ENCODE measurements at places on chromosomes 5 and 9.

- peak; percentile 43 for DNase-seq
Observed at GRCh38 chr5:35924950-35925722, 13.3 kb downstream of the CAPSL start.

DNA sequence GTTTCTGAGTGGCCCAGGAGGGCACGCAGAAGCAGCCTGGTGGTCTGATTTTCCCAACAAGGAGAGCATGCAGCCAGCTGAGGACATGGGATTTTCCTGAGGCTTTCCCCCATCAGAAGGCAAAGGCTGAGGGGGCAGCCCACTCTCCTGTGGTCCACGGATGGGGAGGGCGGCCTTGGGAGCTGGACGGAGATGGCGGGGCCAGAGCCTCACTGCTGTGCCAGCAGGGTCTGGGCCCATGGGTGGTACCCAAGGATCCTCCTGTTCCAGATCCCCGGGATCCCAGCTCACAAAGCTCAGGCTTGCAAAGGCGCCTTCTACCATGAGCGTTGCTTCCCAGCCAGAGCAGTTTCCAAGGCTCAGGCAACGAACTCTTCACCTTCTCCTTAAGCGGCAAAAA is 39.0 kb upstream of the SLC12A7 start:
- no peak for DNase-seq

GRCh38 chr5:68403301-68403700 is 187.7 kb downstream of the PIK3R1 start:
- no peak for DNase-seq

DNA sequence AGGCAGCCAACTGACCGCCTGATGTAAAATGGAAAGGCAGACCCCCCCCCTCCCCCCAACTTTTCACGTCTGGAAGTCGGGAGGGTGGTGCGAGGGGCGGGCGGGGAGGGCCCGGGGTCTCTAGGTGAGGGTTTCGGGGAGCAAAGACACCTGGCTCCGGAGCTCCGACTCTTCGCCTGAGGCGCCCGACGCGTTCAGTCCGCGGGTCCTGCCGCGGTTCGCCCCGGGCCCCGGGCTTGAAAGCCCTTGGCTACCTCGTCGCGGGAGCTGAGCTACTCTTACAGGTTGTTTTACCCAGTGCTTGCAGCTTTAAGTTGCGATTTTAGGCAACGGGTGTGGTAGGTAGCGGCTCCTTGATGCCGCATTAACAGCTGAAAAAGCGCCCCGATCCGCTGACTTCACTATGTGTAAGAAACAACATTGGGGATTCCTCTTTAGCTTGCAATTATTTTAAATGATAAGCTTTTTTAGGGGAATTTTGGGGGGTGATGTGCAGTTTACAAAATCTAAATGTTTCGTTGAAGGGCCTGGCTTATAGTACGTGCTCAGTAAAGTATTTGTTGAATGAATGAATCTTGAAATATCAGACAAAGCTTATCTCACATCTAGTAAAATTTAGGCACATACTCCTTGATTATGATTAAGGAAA is 722 bp downstream of the CDC42SE2 start:
- DNase-seq, result peak; percentile 36

DNA sequence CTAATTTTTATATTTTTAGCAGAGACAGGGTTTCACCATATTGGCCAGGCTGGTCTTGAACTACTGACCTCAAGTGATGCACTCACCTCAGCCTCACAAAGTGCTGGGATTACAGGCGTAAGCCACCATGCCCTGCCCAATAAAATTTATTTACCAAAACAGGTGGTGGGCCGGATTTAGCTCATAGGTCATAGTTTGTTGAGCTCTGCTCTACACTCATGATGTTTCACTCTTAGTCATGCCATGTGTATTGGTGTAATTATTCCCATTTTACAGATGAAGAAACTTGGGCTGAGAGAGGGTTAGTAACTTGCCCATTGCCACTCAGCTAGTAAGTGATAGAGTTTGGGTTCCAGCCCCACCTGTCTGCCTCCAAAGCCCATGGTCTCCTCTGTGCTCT is 93.1 kb upstream of the WWC1 start:
- DNase-seq, result no peak

- DNase-seq, result no peak
Observed at GRCh38 chr5:34564710-34565235, 91.4 kb upstream of the RAI14 start.

DNA sequence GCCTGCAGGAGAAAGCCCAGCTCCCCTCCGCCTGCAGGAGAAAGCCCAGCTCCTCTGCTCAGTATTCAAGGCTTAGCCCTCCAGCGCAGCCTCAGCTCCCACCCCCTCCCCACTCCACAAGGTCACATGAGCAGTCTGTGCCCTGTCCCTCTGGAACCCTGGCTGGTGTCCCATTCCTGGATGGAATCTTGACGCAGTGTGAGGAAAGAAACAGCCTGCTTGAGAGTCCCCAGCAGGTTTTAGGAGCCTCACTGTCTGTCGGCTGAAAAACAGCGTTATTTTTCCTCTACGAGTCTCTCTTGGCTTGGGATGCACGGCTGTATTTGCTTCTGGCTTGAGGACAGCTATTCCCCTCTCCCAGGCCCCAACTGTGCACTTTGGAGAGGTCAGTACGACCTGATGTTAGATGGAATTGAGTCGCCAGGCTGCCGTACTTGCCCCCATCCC is 210.1 kb upstream of the TRIM32 start:
- DNase-seq, result peak; percentile 12

- no peak for DNase-seq
Observed at GRCh38 chr9:134267881-134268724, 58.2 kb upstream of the RXRA start.

DNA sequence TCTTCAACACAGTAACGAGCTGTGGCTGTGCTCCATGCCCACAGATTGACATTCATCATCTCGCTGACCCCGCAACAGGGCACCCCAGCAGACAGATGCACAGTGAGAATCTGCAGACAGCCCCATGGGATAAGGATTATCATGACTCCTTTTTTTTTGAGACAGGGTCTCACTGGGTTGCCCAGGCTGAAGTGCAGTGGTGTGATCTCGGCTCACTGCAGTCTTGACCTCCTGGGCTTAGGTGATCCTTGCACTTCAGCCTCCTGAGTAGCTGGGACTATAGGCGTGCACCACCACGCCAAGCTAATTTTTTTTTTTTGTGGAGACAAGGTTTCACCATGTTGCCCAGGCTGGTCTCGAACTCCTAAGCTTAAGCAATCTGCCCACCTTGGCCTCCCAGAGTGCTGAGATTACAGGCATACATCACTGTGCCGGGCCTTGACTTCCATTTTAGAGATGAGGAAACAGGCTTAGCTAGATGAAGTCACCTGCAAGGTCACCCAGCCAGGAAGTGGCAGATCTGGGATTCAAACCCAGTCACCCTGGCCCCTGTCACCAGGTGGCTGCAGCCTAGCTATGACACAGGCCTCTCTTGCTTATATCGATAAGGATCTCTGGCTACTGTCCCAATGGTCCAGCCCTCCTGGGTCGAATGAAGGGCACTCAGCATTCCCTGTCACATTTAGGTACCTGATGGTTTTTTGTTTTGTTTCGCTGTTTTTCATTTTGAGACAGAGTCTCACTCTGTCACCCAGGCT is 5.1 kb downstream of the AIF1L start:
- DNase-seq, result no peak

GRCh38 chr5:63049935-63050334 is 471.3 kb downstream of the LRRC70 start:
- DNase-seq, result no peak

GRCh38 chr9:94909250-94909894 is 182.9 kb downstream of the AOPEP start:
- DNase-seq, result no peak

- DNase-seq, result no peak
Observed at GRCh38 chr9:72612449-72612848, 91.0 kb downstream of the TMC1 start.

GRCh38 chr5:178347956-178348355 is 115.4 kb upstream of the PHYKPL start:
- no peak for DNase-seq

DNA sequence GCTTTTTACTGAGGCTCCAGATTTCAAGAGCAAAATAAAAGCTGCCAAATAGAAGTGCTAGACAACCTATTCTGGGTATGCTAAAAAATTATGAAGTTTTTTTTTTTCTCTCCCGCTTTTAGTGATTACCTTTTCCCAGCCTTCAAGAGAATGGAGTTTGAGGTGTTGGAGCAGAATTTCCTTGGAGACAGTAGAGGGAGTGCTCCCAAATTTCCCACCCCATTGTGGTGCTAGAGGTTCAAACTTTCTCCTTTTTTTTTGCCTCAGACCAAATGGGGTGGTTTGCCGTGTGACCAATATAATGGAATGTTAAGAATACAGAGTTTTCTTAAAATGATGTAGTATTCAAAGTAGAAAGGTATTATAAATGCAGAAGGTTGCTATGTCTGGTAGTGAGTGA is 244.2 kb upstream of the RIOK2 start:
- no peak for DNase-seq

GRCh38 chr5:74222806-74223205 is 417.7 kb downstream of the ENC1 start:
- no peak for DNase-seq

DNA sequence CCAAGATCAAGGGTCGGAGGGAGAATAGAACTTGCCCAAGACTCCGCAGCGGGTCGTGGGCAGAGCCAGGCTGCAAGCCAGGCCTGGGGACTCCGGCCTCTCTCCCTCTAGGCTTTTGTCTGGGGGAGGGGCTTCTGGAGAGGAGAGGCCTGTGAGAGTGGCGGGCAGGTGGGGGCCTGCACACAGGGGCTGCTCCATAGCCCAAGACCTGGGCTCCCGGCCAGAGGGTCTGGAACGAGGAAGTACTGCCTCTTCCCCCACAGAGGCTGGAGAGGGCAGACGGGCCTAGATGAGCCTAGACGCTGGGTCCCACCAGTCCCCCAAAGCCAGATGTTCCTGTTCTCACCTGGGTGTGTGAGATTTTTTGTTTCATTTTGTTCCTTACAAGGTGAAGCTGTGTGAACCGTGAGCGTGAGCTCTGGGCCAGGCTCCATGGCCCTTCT is 5.2 kb upstream of the ST6GALNAC6 start:
- DNase-seq, result no peak

DNA sequence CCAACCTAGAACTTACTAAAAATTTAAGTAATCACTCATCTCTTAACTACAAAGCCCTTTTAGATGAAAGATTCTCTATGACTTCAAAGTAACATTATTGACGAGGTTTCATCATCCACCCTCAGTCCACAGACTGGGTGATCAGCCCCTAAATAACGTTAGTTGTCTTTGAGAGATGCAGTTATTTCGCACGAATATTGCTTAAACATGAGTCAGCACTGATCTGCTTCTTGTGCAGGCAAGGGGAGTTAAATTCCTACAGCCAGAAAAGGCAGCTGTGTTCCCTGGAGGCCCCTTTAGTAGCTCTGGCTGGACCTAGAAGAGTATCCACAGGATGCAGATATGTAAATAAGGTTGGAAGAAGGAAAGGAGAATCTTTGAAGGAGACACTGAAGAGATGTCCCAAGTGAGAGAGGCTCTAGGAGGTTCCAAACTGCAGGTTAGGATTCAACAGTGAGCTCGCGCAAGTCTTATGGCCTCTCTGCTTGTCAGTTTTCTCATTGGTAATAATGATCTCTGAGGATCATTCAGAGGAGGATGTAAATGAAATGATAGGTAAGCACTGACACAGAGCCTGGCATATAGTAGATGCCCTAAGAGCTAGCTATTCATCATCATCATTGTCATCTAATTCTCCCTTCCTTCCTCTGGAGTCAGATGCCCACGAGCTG is 122.2 kb upstream of the MAN2A1 start:
- DNase-seq, result peak; percentile 40

DNA sequence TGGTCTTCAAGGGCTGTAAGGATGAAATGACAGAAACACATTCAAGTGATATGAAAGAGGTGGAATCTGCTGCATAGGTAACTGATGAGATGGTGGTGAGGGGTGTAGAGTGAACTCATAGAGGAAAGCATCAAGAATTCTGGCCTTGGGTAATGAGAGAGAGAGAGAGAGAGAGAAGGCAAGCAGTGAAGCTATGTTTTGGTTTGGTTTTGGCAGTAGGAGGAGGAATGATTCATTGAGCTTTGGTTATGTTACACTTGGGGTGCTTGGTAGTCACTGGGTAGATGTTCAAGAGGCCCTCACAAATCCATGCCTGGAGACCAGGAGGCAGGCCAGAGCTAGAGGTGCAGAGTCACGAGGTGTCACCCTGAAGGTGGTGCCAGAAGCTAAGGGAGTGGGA is 89.5 kb downstream of the EGFLAM start:
- DNase-seq, result no peak

DNA sequence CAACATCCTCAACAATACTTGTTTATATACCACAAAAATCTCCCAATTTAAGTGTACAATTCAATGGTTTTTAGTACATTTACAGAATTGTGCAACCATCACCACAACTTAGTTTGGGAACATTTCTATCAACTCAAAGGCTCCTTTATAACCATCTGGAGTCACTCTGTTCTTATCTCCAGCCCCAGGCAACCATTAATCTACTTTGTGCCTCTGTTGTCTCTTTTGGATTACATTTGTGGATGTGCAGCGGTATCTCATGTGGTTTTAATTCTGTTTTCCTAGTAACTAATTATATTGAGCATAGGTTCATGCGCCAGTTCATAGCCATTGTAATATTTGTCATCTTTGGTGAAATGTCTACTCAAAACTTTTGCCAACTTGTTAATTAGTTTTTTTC is 14.4 kb downstream of the ADAMTS19 start:
- no peak for DNase-seq

- no peak for DNase-seq
Observed at GRCh38 chr9:112015736-112016135, 119.1 kb downstream of the UGCG start.

DNA sequence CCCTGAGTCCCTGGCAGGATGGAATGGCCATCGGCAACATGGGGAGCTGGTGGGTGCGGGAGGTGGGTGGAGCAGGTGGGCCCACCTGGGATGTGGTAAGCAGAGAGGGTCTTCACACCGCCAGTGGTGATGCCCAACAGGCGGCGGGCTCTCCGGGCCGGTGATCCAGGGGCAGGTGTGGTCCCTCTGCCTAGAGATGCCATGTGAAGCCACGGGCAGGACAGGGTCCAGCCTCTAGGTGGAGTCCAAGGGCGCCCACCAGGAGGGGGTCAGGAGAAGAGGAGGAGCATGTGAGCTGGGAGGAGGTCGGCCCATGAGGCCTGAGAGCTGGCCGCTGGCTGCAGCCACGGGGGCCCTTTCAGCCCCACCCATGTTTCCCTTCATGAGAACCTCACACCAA is 221.1 kb downstream of the FANCC start:
- DNase-seq, result no peak

- DNase-seq, result peak; percentile 59
Observed at GRCh38 chr5:96984506-96985192, 48.8 kb downstream of the LNPEP start.

DNA sequence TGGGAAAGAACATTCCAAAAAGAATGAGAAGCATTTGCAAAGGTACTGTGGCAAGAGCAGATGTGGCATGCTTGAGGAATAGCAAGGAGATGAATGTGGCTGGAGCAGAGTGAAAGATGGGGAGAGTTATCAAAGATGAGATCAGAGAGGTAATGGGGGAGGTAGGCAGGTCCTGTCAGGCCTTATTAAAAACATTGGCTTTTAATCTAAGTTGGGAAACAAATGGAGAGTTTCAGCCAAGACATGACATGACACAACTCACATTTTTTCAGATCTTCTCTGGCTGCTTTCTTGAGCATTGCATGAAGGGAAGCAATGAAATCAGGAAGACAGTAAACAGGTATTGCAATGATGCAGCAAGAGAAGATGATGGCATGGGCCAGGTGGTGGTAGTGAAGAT is 120.3 kb downstream of the MUSK start:
- DNase-seq, result peak; percentile 53

GRCh38 chr5:156326718-156327259 is at the start of gene SGCD:
Gene SGCD (plus strand): TSS chr5:156327164.
- peak; percentile 92 for DNase-seq

- DNase-seq, result no peak
Observed at GRCh38 chr9:27427272-27427643, 96.8 kb upstream of the IFNK start.

- DNase-seq, result peak; percentile 98
Observed at GRCh38 chr5:65394087-65394486, 87.6 kb downstream of the ADAMTS6 start.

Data from fibroblast of the aortic adventitia (primary cell).